Gastroesophageal sphincter (tissue), 4 donors: ENCODE measurements at places on chromosomes 16 and 17.

- no peaks in the 10 kb centered on the region for H3K4me1 ChIP-seq
- no peak overlapping the region for H3K4me3 ChIP-seq
- ATAC-seq, result no peak
- H3K36me3 ChIP-seq, result no peaks in the 10 kb centered on the region
- H3K27ac ChIP-seq, result no peak overlapping the region
- H3K27me3 ChIP-seq, result peaks cover 46% of the 10 kb centered on the region
Observed at GRCh38 chr17:58269557-58270291, 11.0 kb downstream of the MPO start.

DNA sequence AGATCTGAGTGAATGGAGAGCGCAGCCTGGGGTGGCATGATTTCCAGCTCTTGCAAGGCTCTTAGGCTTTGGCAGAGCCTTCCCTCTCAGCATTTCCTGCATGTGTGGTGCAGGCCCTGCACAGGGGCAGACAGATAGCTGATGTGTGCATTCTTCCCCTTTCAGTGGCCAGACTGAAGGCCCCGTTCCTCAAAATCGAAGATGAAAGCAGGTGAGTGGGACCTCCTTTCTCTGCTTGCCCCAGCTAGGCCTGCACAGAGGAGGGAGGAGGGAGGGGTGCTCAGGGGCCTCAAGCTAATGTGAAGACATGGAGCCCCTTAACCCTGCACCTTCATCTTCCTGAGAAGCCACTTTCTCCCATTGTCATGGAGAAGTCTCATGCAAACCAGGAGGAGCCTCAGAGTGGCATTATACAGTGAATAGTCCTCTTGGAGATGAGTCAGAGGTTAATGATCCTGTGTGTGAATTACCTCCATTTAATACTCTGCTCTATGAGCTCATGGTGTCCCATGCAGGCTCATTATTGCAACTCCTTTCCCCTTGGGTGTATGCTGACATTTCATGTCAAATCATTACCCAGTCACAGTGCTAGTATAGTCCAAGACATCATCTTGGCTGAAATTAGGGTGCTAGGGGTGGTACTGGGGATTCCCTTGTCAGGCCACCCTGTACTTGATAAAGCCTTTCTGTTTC is 20.4 kb upstream of the ADAM11 start:
- H3K27ac ChIP-seq, result no peak overlapping the region
- H3K4me3 ChIP-seq, result no peak overlapping the region
- ATAC-seq, result no peak
- no peaks in the 10 kb centered on the region for H3K4me1 ChIP-seq
- no peaks in the 10 kb centered on the region for H3K27me3 ChIP-seq
- H3K36me3 ChIP-seq, result no peaks in the 10 kb centered on the region

DNA sequence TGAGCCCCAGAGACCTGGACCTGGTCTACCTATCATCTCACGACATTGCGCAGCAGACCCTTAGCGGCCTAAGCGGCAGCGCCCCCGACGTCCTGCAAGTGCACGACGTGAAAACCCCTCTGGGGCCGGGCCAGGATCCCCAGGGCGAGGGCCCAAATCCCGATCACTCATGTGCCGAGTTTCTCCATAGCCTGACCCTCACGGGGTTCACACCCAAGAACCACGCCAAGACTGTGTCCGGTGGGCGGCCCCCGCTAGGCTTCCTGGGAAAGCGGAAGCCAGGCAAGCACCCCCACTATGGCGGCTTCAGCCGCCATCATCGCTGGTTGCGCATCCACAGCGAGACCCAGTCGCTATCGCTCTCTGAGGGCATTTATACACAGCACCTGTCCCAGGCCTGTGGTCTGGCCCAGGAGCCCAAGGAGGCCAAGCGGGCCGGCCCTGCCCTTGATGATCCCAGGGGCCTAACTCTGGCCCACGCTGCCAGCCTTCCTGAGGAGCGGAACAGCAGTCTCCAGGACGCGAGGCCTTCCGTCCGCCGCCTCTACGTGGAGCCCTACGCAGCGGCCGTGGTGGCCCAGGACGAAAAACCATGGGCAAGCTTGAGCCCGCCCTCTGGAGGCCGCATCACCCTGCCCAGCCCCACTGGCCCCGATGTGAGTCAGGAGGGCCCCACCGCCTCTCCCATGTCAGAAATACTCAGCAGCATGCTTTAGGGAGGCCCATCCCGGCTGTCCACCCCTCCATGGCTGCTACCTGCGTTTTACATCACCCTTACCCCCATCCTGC is 82.8 kb upstream of the NOG start:
- H3K4me3 ChIP-seq, result no peak overlapping the region
- H3K27ac ChIP-seq, result no peak overlapping the region
- H3K4me1 ChIP-seq, result no peaks in the 10 kb centered on the region
- no peak for ATAC-seq

DNA sequence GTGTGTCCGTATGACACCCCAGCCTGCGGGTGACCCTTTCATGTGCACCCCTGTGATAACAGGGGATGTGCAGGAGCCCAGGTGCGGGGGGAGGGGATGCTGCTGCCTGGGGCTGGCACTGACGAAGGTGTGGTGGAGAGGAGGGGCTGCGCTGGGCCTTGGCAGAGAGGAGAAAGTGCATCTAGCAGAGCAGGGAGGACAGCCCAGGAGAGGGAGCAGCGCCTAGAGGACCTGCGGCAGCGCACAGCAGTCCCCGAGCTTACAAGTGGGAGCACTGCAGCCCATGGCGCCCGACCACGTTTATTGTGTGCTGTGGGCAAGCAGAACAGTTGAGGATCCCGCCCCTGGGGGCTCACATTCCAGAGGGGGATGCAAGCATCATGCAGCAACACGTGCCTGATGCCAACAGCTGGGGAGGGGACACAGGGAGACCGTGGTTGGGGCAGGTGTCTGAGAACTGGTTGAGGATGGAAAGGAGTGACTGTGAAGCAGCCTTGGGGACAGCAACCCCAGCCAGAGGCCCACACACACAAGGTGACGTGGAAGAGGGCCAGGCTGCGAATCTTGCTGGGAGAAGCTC is 10.9 kb upstream of the SLC7A5 start:
- ATAC-seq, result no peak
- H3K27ac ChIP-seq, result no peak overlapping the region
- peaks cover 73% of the 10 kb centered on the region for H3K27me3 ChIP-seq
- H3K4me1 ChIP-seq, result no peaks in the 10 kb centered on the region

DNA sequence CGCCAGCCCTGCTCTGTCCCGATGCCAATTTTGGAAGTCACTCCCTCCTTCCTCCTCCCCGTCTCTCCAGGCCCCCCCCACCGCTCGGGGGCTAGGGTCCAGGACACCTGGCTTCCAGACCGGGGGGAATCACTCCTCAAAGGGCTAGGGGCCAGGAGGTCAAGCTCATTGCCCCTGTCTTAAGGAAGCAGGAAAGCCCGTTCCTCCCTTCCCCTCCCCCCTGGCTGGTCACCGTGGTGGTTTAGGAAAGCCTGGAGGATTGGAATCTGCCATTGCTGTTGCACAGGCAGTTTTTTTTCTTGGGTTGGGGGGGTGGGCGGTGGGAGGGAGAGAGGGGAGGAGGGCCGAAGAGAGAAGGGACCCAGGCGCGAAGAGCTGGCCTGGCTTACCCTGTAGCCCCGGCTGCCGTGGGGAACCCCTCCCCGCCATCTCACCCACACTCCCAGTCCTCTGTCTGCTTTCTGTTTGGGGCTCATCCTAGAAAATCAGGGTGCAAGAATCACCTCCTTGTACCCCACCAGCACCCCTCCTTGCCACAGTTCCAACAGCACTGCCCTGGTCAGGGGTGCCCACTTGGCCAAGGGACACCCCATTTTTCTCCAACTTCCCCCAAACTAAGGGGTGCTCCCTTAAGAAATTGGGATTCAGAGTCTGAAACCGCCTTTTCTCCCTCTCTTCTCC is 2.9 kb upstream of the BCL6B start:
- peak overlapping the region; percentile 88 for H3K4me3 ChIP-seq
- H3K36me3 ChIP-seq, result no peaks in the 10 kb centered on the region
- H3K27me3 ChIP-seq, result peaks cover 36% of the 10 kb centered on the region
- H3K27ac ChIP-seq, result peak overlapping the region; percentile 96
- no peak for ATAC-seq

GRCh38 chr16:87086575-87086974 is 230.6 kb downstream of the C16orf95 start:
- peaks cover 22% of the 10 kb centered on the region for H3K27me3 ChIP-seq
- H3K36me3 ChIP-seq, result no peaks in the 10 kb centered on the region
- no peak for ATAC-seq

GRCh38 chr16:18834864-18835263 is 33.5 kb upstream of the ARL6IP1 start:
- no peaks in the 10 kb centered on the region for H3K27me3 ChIP-seq
- no peaks in the 10 kb centered on the region for H3K4me1 ChIP-seq
- H3K36me3 ChIP-seq, result peaks cover 100% of the 10 kb centered on the region
- H3K4me3 ChIP-seq, result no peak overlapping the region

- H3K27ac ChIP-seq, result no peak overlapping the region
- H3K4me3 ChIP-seq, result no peak overlapping the region
- H3K27me3 ChIP-seq, result no peaks in the 10 kb centered on the region
- no peaks in the 10 kb centered on the region for H3K36me3 ChIP-seq
- ATAC-seq, result no peak
Observed at GRCh38 chr17:32575852-32576251, 89.1 kb downstream of the CDK5R1 start.

- H3K36me3 ChIP-seq, result no peaks in the 10 kb centered on the region
- no peak overlapping the region for H3K4me3 ChIP-seq
- no peak overlapping the region for H3K27ac ChIP-seq
- no peaks in the 10 kb centered on the region for H3K4me1 ChIP-seq
- H3K27me3 ChIP-seq, result peaks cover 30% of the 10 kb centered on the region
- peak; percentile 45 for ATAC-seq
Observed at GRCh38 chr16:57677622-57678369, 9.7 kb downstream of the ADGRG3 start.

DNA sequence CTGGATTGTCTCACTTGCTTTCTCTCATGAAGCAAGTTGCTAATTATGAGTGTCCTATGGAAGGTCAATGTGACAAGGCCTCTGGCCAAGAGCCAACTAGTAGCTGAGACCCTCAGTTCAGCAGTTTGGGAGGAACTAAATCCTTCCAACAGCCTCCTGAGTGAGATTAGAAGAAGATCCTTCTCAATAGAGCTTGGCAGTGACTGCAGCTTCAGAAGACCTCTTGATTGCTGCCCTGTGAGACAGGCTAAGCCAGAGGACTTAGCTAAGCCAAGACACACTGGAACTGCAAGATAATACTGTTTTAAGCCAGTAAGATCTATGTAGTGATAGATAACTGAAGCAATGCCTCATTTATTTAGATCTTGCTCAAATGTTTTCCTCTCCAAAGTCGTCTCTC is 34.3 kb downstream of the PCTP start:
- no peaks in the 10 kb centered on the region for H3K27me3 ChIP-seq
- no peaks in the 10 kb centered on the region for H3K4me1 ChIP-seq
- no peak overlapping the region for H3K4me3 ChIP-seq

DNA sequence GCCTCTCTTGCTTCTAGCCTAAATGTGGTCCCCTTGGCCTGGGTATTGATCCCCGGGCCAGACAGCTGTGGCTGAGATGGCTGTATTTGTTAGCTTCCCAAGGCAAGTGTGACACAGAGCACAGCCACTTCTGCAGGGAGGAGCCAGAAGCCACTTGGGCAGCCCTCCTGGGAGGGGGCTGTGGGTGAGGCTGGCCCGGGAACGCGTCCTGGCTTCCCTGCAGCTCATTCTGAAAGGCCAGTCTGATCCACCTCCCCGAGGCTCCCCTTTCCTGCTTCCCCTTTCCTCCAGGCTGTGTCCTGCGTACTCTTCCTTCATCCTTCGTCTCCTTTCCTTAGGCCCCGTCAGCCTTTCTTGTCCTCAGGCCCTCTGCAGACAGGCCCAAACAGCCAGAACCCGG is 8.0 kb downstream of the SERPINF2 start:
- no peak for ATAC-seq
- H3K36me3 ChIP-seq, result no peaks in the 10 kb centered on the region
- no peaks in the 10 kb centered on the region for H3K4me1 ChIP-seq
- H3K27ac ChIP-seq, result peak overlapping the region; percentile 3
- H3K27me3 ChIP-seq, result peaks cover 19% of the 10 kb centered on the region

DNA sequence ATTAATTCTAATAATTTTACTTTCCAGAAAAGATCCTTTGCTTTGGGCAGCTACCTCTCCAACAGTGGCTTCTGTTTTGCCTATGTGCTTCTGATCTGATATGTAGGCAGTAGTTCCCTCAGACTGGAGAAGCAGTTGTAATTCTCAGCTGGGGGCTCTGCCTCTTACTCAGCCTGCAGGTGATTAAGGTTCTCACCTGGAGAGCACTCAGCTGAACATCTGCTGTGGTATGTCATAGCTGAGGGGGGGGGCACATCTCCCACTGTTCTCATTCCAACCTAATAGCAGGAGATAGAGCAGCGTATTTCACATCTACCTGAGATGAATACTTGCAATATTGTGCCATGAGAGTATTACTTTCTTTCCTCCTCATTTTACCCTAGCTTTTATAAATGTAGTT is 511.9 kb upstream of the CDH8 start:
- no peaks in the 10 kb centered on the region for H3K27me3 ChIP-seq
- H3K4me1 ChIP-seq, result no peaks in the 10 kb centered on the region
- H3K27ac ChIP-seq, result no peak overlapping the region
- H3K4me3 ChIP-seq, result no peak overlapping the region

DNA sequence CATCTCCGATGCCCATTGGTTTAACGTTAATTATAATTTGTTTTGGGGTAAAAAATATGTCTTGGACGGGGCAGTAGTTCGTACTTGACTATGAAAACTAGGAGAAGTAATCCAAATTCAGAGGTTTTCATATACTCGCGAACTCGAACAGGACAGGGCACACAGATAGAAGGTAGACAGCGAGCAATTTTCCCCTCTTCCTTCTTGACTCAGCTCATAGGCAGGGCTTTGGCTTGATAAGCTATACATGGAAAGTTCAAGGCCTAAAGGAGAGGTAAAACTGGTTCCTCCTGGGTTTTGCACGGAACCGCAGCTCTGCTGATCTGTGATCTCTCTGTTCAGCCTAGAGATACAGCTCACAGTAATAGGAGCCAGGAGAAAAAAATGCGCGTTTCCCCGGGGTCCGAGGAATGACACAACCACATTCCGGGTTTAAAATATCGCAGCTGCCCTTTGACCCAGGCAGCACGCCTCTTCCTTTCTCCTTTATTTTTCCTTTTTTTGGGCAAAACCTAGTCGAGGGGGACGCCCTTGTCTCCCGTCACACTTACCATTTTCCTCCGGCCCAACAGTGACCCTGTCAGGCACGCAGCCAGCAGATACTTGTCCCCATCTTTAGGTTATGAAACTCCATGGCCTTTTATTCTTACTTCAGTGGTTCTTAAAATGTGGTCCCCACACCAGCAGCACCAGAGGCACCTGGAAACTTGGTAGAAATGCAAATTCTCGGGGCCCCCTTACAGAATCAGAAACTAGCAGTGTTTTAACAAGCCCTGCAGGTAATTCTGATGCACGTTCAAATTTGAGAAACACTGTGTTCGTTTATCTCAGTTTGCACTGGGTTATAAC is 1.7 kb upstream of the LASP1 start:
- H3K4me1 ChIP-seq, result peaks cover 21% of the 10 kb centered on the region
- no peaks in the 10 kb centered on the region for H3K36me3 ChIP-seq
